ENCODE measurements at places on chromosomes 1 and 21.

DNA sequence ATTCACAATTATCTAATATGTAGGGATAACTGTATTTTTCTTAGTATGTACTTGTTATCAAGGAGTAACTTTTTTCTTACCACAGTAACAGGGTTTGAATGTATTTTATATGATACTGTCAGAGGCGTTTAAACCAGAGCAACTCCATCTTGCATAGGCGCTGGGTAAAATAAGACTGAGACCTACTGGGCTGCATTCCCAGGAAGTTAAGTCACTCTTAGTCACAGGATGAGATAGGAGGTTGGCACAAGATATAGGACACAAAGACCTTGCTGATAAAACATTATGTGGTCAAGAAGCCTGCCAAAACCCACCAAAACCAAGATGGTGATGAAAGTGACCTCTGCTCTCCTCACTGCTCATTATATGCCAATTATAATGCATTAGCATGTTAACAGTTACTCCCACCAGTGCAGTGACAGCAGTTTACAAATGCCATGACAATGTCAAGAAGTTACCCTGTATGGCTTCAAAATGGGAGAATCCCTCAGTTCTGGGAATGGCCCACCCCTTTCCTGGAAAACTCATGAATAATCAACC is 64.8 kb downstream of the RPE65 start:
- peak overlapping the region; percentile 38 for H3K27ac ChIP-seq
- no peak for DNase-seq
- H3K4me1 ChIP-seq = no peaks in the 10 kb centered on the region
- H3K36me3 ChIP-seq = no peaks in the 10 kb centered on the region
- H3K4me3 ChIP-seq = no peak overlapping the region
- no peaks in the 10 kb centered on the region for H3K27me3 ChIP-seq

DNA sequence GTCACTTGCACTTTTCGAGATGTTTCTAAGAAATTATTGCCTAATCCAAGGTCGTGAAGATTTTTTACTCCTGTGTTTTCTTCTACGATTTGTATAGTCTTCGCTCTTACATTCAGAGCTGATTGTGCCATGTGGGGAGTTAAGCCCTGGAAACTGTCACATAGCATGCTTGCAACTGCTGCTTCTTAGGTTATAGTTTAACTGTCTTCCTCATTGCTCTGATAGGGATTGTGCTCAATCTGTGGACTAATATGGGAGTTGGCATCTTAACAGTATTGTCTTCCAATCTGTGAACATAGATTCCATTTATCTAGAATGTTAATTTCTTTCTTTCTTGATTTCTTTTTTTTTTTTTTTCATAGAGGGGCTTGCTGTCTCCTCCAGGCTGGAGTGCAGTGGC is 34.8 kb upstream of the CAMTA1 start:
- H3K36me3 ChIP-seq = no peaks in the 10 kb centered on the region
- DNase-seq = no peak
- H3K27me3 ChIP-seq = no peaks in the 10 kb centered on the region
- no peak overlapping the region for H3K4me3 ChIP-seq
- H3K27ac ChIP-seq = no peak overlapping the region

- H3K4me1 ChIP-seq = peaks cover 16% of the 10 kb centered on the region
- H3K27ac ChIP-seq = no peak overlapping the region
- no peak for DNase-seq
- no peaks in the 10 kb centered on the region for H3K27me3 ChIP-seq
Measured at GRCh38 chr1:9228609-9229008, 6.0 kb upstream of the H6PD start.

- H3K4me3 ChIP-seq = no peak overlapping the region
- no peaks in the 10 kb centered on the region for H3K36me3 ChIP-seq
- H3K27me3 ChIP-seq = no peaks in the 10 kb centered on the region
- no peak overlapping the region for H3K27ac ChIP-seq
- no peaks in the 10 kb centered on the region for H3K4me1 ChIP-seq
Measured at GRCh38 chr1:239987103-239987745, 104.5 kb upstream of the FMN2 start.

- H3K4me1 ChIP-seq = no peaks in the 10 kb centered on the region
- no peaks in the 10 kb centered on the region for H3K36me3 ChIP-seq
- no peak overlapping the region for H3K27ac ChIP-seq
Measured at GRCh38 chr1:114118351-114118990, 35.2 kb downstream of the SYT6 start.

DNA sequence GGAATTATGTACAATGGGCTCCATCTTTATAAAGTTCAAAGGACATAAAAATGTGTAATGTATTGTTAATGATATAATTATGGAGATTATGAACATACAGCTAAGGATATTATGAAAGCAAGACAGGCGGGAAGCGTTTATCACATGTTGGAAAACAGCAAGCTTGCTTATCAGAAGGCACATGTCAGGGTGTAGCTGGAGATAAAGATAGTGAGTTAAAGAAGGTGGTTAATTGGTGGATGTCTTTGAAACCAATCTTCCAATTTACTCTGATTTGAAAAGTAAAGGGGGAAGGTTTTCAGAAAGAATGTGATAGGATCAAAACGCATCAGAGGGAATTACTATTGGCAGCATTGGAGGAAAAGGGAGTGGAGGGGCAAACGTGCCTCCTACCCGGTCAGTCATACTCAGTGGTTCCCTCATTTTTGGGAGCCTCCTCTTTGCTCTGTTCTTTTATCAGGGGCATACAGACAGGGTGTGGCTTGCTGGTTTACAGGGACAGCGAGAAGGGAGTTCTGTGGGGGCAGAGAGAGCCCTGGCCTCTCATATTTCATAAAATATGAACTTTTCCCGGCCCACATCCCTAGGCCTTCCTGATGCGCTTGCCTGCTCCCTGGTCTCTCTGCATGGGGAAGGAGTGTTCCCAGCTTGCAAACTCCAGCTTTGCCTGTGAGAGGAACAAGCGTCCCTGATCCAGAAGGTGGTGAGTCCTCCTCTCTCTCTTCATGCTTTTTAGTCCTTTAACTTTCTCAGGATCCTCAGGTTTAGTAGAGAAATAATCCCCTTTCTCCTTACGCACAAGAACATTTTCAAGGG is 8.0 kb upstream of the SVBP start:
- peaks cover 13% of the 10 kb centered on the region for H3K4me1 ChIP-seq
- H3K4me3 ChIP-seq = no peak overlapping the region
- H3K27me3 ChIP-seq = no peaks in the 10 kb centered on the region

DNA sequence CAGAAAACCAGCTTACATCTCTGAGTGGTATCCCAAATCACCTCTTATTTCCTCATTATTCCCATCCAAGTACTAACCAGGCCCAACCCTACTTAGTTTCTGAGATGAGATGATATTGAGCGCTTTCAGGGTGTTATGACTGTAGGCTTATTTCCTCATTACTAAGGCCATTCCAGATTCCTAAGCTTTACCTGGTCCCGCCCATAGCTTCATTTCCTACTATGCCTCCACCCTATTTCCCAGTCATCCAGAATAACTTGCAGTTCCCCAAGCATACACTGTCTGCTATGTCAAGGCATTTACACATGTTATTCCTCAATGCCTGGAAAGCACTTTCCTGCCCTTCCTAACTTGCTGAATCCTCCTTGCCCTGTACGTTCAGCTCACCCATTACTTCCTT is 79.3 kb upstream of the SPAG17 start:
- H3K4me1 ChIP-seq = no peaks in the 10 kb centered on the region
- H3K27ac ChIP-seq = no peak overlapping the region
- no peak for DNase-seq
- H3K4me3 ChIP-seq = no peak overlapping the region

DNA sequence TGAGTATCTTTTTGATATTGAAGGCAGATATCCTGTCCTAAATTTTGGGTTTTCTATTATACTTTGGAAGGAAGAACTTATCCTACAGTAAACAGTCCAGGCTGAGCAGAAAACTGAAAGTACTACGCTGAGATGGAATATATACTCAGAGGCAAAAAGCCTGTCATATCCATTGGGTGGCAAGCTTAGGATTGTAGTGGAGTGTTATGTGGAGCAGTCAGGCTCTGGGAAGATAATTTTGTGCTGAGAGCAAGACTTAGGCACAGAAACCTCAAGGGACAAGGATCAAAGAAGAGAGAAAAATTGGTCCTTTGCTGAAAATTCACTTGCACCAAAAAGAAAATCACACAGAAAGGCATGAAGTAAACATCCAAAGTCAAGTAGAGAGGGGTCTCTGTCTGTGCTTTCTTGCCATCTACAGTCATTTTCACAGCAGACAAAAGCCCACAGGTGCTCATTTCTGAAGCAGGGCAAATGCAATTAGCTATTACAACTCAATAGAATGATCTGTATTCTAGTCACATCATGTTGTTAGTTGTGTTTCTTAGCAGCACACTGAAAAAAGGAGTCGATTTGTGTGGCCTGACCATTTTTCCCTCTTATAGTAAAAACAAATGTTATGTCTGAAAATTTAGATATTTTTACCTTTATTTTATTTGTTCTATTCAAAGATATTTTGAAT is 38.5 kb downstream of the CRB1 start:
- no peaks in the 10 kb centered on the region for H3K4me1 ChIP-seq
- H3K4me3 ChIP-seq = no peak overlapping the region
- H3K36me3 ChIP-seq = no peaks in the 10 kb centered on the region
- DNase-seq = no peak
- no peak overlapping the region for H3K27ac ChIP-seq
- no peaks in the 10 kb centered on the region for H3K27me3 ChIP-seq

GRCh38 chr1:160326418-160326817 is 16.6 kb downstream of the COPA start:
- H3K4me1 ChIP-seq = no peaks in the 10 kb centered on the region
- H3K36me3 ChIP-seq = peaks cover 100% of the 10 kb centered on the region
- no peaks in the 10 kb centered on the region for H3K27me3 ChIP-seq
- no peak overlapping the region for H3K27ac ChIP-seq

DNA sequence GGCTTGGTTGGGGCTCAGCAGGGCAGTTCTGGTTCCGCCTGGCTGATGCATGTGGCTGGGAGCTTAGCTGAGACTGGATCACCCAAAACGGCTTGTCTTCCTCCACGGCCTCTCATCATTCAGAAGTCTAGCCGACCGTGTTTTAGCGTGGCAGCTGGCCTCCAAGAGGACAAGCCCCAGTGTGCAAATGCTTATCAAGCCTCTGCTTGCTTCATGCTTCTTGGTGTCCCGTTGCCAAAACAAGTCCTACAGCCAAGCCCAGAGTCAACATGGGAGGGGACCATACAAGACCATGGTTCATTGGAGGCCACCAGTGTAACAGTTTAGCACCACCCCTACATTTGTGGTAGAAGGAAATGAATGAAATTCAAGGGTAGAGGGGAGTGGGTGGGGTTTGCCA is 10.5 kb upstream of the KDF1 start:
- no peaks in the 10 kb centered on the region for H3K27me3 ChIP-seq
- no peaks in the 10 kb centered on the region for H3K4me1 ChIP-seq
- peak overlapping the region; percentile 40 for H3K27ac ChIP-seq
- no peak overlapping the region for H3K4me3 ChIP-seq
- DNase-seq = peak; percentile 94
- no peaks in the 10 kb centered on the region for H3K36me3 ChIP-seq

DNA sequence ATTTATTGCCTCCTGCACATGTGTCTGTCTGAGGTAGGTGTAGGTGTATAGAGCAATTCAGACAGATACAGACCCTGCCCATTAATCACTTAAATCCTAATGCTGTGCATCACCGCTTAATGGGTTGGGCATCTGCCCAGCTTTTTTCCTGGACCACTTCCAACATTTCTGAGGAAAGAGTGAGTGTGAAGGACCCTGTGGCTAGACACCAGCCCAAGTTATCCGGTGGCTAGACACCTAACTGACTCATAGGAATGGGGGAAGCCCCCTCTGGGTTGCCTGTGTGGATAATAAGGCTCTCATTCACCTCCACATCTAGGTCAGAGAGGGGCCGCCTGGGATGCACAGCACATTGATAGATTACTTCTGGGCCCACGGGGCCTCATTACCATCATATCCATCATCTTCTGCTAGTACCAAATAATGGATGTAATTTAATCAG is 121.1 kb upstream of the RAVER2 start:
- no peak for DNase-seq
- no peaks in the 10 kb centered on the region for H3K27me3 ChIP-seq
- H3K4me1 ChIP-seq = peaks cover 17% of the 10 kb centered on the region
- H3K27ac ChIP-seq = no peak overlapping the region

- no peaks in the 10 kb centered on the region for H3K4me1 ChIP-seq
- no peak overlapping the region for H3K27ac ChIP-seq
- no peak overlapping the region for H3K4me3 ChIP-seq
- no peak for DNase-seq
Measured at GRCh38 chr1:108843390-108844137, 13.3 kb downstream of the AKNAD1 start.

GRCh38 chr1:12594966-12595756 is 22.8 kb downstream of the DHRS3 start:
- peaks cover 10% of the 10 kb centered on the region for H3K27me3 ChIP-seq
- H3K27ac ChIP-seq = peak overlapping the region; percentile 87
- peaks cover 73% of the 10 kb centered on the region for H3K4me1 ChIP-seq

- no peaks in the 10 kb centered on the region for H3K36me3 ChIP-seq
- peaks cover 30% of the 10 kb centered on the region for H3K4me1 ChIP-seq
- no peak overlapping the region for H3K4me3 ChIP-seq
- no peak overlapping the region for H3K27ac ChIP-seq
Measured at GRCh38 chr1:182169203-182169602, 107.7 kb upstream of the ZNF648 start.

DNA sequence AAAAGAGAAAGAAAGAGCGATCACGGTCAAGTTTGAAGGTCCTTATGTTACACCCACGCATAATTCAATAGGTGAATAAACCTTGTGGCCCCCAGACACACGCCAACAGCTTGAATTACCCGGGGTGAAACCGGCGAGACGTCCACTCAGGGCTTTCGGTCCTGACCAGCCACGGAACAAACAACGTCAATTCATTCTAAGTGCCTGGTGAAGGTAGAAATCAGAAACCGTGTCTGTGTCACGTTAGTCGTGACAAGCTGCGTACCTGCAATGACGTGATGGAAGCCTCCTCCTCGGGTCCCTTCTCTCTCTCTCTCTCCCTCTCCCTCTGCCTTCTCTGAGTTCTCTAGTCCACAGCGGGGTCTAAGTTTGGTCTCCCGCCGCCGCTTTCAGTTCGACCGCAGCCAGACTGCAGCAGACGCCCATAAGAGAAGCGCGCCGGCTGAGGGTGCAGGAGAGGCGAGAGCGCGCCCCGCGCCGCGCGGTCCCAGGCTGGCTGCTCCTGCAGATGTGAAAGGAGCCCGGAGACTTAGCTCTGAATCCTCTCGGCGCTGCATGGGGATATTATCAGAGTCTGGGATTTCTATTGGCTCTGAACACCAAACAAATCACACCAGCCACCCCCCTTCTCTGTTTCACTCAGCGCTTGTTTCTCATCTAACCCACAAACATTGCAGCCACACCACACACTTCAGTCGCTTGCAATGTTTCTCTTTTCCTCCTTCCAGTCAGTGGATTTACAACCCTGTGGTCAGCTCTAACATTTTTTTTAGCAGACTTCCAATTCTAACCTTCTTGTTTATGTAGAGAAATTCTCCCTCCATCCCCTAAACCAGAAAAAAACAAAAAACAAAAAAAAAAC is at the start of gene GREM2:
TSS of gene GREM2 (minus strand) at position 537 of the 862 bp plus-strand sequence. CDS start 118,680 bp downstream, outside the sequence.
- peak within 1 kb of the TSS; percentile 36 for H3K27ac ChIP-seq
- H3K36me3 ChIP-seq = no peaks in the 10 kb centered on the region
- no peaks in the 10 kb centered on the region for H3K4me1 ChIP-seq
